ENCODE measurements at places on chromosomes 11 and 22.

DNA sequence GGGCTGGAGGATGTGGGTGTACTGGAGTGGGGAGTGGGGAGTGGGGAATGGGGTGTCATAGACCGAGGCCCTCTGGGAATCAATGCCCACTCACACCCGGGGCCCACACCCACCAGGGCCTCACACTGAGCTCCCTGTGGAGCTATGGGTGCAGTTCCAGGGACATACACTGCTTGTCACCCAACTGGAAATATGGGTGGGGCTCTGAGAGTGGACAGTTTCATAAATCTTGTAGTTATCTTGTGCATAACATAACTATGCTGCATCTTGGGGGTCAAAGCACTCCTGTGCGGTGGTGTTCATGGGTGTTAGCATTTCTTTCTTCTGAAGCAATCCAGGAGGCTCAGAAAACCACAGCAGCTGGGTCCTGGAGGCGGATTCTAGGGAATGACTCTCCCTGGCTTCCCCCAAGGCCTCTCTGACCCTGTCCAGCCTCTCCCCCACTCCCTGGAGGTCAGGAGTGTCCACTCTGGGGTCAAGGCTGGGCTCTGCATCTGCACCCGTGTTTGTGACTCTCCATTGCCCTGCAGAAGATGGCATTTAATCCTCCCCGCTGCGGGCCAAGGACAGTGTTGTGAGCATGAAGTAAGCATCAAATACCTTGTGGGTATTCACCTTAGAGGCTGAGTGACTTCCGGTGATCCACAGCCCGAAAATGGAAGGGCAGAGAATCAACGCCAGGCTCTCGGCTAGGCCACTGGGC, 172.5 kb downstream of the CTTN start:
- H3K27me3 ChIP-seq, result no peaks in the 10 kb centered on the region
- H3K4me3 ChIP-seq, result no peak overlapping the region
- no peaks in the 10 kb centered on the region for H3K36me3 ChIP-seq
- H3K27ac ChIP-seq, result no peak overlapping the region
- no peak for DNase-seq

- H3K27ac ChIP-seq, result no peak overlapping the region
- H3K4me3 ChIP-seq, result no peak overlapping the region
- peaks cover 40% of the 10 kb centered on the region for H3K4me1 ChIP-seq
- H3K36me3 ChIP-seq, result peaks cover 47% of the 10 kb centered on the region
These were observed 3.7 kb downstream of the RRP7A start for GRCh38 chr22:42515896-42516295.

DNA sequence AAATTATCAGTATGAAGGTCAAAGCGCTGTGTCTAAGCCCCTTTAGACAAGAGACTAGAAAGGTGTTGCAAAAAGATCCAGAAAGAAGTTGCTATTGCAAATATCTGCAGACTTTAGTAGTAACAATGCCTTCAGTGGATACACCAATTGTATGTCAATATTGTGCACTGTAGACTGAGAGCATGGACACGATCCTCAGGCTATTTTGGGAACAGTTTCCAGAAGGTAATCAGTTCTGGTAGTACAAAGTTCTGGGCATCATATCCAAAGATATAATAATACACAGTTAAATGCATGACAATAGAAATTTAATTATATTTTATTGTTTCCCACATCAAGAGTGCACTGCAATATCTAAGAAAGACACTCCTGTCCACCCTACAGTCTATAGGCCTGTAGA, 84.1 kb upstream of the LUZP2 start:
- no peak overlapping the region for H3K27ac ChIP-seq
- no peaks in the 10 kb centered on the region for H3K27me3 ChIP-seq
- no peaks in the 10 kb centered on the region for H3K4me1 ChIP-seq
- H3K36me3 ChIP-seq, result no peaks in the 10 kb centered on the region
- H3K4me3 ChIP-seq, result no peak overlapping the region

DNA sequence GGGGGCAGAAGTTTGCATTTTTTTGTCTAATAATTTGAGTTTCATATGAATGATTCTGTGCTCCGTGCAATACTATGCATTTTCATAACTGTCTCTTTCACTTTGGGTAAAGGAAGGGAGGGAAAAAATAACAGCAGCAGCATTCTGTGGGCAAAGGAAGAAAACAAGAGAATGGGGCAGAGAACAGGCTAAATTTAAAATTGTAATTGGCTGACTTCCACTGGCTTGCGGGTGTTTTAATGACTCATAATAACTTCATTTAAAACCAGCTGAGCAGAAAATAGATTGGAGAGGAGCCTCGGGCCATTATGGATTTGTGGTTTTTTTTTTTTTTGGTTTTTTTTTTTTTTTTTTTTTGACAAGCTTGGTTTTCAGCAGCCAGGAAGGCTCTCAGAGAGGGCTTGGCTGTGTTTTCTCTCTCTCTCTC, 107.4 kb downstream of the ZBTB16 start:
- DNase-seq, result no peak
- H3K4me1 ChIP-seq, result peaks cover 100% of the 10 kb centered on the region
- no peak overlapping the region for H3K4me3 ChIP-seq
- no peaks in the 10 kb centered on the region for H3K27me3 ChIP-seq
- H3K27ac ChIP-seq, result no peak overlapping the region

DNA sequence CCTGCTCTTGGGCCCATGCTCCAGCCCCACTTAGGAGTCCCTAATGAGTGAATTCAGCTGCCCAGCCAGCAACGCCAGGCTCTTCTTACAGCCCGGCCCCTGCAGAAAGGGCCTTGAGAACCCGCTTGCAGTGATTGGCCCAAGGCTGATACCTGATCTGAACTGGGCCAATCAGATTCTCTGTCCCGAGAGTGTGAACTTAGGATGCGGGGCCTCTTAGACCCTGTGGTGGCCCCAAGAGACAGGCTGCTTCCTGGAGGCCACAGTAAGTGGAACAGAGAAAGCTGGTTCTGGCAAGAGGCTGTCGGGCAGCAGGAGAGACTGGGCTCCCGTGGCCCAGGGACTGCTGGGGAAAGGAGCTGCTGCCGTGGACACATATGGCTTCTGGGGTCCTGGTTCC, 11.5 kb downstream of the VSTM5 start:
- H3K4me3 ChIP-seq, result no peak overlapping the region
- no peak for DNase-seq
- H3K27me3 ChIP-seq, result no peaks in the 10 kb centered on the region
- H3K27ac ChIP-seq, result no peak overlapping the region
